A172 (cell line): ENCODE measurements at places on chromosomes 4 and X. TPM values are rescaled to one million over a fixed set of nuclear protein-coding genes. Genes with fewer than 3 reads are reported as not detected.

PCDH11X gene
- not detected in 2 replicates for total RNA-seq

GRCh38 chr4:145107126-145107525, 9.0 kb downstream of the ABCE1 start:
- no peak for DNase-seq

SPATA4 gene
- 0.19 TPM in 1 of 2 replicates, not detected in the other for total RNA-seq

GATA1 gene
- not detected in 2 replicates for total RNA-seq

GRCh38 chrX:148813422-148813821, 313.0 kb downstream of the AFF2 start:
- DNase-seq, result no peak

DNA sequence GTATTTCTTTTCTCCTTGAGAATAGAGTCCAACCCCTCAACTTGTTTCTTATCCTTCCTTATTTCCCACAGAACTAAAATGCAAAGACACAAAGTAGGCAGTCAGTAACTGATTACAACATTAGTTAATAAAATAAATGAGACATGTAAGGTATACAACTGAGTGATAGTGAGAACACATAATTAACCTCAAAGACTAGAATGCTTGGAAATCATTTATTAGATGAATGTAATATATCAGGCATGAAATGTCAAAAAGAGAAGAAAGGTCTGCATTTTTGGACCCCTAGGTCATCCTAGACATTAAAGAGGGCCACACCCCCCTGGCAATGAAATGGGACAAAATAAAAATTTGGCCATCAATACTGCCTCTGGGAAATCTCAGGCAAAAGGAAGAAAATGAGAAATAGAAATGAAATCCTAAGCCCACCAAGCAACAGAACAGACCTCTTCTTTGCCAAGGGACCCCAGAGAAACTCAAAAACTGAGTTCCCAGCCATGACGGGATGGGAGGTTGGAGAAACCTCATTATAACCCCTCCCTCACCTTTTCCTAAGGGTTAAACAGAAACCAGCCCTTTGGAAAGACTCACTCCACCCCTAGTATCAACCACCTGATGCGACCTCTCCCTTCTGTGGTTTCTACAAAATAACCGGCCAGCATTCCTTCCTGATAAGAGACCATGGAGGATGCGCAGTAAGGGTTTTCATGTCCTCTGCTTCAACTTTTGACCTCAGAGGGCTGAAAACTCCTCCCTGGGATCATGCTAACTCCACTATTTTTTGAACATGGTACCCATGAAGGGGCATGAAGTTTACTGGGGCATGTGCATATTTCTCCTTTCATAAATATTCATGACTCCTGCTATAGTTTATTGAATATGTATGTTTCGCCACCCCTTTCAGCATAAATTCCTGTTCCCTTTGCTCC, 90.0 kb upstream of the EXOC1L start:
- peak; percentile 81 for DNase-seq

USP17L10 gene
- not detected in 2 replicates for total RNA-seq

- no peak for DNase-seq
Measured at GRCh38 chr4:52550186-52550585, 108.9 kb downstream of the USP46 start.

DNA sequence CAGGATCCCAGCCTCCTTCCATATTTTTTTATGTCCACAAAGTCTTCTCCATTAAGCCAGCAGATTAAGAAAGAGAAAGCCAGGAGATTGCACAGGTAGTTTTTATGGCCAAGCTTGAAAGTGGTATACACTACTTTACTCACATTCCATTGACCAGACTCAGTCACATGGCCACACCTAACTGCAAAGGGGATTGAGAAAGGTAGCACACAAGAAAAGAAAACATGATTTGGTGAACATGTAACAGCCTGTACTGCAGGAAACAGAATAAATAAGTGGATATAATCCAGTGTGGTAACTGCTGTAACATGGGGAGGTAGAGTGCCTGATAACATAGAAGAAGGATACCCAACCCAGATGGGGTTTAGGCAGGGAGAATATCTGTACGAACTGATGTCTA, 43.9 kb downstream of the HOPX start:
- no peak for DNase-seq

DNA sequence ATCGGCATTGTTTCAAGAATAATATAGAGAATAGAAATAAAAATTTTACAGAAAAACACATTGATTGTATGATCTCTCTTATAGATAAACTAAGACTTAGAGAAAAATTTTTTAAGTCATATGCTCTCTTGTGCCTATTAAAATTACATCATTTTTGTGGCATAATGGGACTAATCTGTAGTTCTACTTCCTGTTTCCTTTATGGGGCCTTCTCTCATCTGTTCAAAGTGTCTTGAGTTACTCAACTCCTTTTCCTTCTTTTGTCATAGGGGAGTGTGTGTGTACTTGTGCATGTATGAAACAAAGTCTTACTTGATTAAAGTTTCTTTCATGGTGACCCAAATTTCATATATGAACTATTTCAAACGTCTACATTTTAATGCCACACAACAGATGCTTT, 1448.9 kb upstream of the TENM3 start:
- DNase-seq, result no peak

DNA sequence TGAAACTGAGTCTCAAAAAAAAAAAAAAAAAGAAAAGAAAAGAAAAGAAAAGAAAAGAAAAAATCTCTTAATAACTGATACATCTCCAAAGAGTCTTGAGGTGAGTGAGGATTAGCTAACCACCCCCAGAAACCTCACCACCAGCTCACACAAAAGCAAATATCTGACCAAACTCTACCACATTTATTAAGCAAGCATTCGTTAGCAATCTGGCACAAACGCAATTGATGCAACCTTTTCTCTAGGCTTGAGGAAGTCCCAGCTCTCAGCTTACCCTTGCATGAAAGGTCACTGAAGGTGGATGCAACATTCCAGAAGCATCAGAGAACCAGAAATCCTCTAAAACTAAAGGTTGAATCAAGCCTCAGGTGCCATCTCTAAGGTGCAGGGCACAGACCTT, 231.9 kb upstream of the BCOR start:
- DNase-seq, result no peak

GRCh38 chrX:16786791-16787735, 797 bp downstream of the TXLNG start:
- DNase-seq, result no peak

DNA sequence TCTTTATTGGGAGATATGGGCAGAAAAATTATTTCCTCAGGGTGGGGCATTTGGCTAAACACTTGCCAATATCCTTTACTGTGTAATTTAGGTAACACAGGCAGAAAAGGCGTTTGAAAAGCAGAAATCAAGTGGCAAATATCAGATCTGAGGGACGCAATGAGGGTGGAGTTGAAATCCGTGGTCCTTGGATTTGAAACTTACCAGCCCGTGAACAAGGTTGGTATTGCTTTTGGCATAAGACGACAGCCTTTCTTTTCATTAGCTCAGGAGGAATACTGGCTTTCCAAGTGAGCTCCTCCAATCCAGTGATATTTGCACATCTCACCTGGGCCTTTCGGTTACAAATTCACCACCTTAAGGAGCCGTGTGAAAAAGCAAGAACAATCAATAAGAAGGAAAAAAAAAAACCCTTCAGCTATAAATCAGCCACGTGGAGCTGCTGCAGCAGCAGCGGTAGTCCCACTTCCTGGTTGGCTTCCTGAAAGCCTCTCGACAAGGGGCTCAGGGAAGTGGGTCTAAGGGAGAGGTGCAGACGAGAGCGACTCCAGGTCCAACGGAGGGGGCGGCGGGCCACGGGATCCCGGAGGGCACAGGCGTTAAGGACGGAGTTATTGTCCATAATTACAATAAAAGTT, 734 bp upstream of the GALNT7 start:
- DNase-seq, result peak; percentile 42

- DNase-seq, result no peak
Measured at GRCh38 chr4:87112063-87112462, 108.4 kb downstream of the KLHL8 start.

GRCh38 chr4:185358514-185358913, 37.2 kb downstream of the LRP2BP start:
- DNase-seq, result peak; percentile 67

DNA sequence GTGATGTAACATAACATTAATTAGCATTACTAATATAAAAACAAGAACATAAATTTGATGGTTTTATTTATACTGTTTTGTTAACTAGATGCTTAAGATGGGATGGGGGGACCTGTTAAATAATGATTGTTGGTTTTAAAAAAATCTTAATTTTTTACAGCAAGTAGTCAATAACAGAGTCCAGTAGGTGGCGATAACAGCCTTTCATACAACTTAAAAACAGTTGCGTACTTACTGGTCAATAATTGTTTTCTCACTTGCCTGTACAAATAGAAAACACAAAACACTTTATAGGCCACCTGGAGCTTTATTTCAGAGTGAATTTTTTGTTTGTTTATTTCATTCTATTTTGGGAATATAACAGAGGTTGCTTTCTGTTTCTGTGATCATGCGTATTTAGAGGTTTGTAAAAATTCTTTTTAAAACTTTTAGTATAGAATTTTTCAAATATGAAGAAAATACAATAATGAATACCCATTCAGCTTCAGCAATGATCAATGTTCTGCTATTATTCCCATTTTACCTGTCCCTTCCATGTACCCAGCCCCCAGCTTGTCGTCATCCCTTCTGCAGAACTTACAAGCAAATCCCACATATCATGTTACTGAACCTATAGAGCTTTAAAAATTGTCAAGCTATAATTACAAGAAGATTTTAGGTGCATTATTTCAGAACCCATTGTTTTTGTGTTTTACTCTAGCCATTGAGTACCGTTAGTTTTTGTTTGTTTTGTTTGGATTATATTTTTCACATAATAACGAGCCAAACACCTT, 97.1 kb downstream of the MRPL1 start:
- DNase-seq, result peak; percentile 25

DNA sequence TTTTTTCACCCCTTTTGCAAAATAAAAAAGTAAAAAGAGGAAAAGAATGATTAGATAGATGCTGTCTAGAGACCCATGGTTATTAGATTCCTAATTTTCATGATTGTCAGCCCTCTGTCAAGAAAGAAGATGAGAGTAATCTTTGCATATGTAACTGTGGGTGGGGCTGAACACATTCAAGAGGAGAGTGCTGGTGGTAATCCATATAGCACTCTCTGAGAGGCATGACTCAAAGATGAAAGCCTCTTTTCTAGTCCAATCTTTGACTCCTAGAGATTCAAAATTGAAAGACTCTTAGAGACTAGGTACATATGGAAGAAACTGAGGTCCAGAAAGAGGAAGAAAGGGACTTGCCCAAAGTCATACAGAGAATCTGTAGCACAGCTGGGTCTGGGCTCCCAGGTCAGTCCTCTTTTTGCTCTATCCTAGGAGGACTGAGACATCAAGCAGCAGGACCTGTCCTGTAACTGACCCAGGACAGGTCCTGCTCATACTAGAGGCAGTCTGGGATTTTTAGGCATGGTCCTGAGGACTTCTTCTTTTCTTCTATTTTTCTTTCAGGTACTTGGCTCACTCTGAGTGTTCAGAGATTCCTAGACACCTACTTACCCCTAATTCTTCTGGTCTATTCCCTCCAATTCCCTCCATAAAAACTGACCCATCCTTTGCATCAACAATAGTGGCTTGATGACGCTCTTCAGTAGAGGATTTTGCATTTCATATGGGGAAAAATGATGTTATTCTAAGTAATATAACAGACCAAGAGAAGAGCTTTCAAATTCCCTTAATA, 23.8 kb downstream of the VSIG4 start:
- no peak for DNase-seq

GRCh38 chr4:134533068-134533467, 331.5 kb upstream of the PABPC4L start:
- DNase-seq, result no peak

GAK gene
- total RNA-seq, result 71.8 and 81.1 TPM in 2 replicates

DNA sequence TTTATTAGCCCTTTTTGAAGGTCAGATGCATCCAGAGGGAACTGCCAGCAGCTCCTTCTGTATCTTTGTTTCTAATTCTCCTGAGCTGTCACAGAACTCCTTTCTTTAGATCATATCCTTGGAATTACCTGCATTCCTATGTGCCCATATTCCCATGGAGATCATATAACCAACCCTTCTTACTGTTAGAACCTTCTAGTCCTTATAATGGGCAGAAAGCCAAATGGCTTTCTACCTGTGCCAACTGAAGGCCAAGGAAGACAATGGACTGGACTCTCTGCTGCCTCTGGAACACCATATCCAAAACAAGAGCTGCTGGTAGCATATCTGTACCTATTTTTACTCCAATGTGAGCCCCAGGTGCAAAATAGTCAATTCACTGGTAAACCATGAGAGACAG, 60.7 kb downstream of the TBC1D9 start:
- no peak for DNase-seq

PDGFC gene
- total RNA-seq, result 27.5 and 36.9 TPM in 2 replicates

CFP gene
- 0.05 and 0.43 TPM in 2 replicates for total RNA-seq

P2RY10 gene
- total RNA-seq, result not detected in 2 replicates

DNA sequence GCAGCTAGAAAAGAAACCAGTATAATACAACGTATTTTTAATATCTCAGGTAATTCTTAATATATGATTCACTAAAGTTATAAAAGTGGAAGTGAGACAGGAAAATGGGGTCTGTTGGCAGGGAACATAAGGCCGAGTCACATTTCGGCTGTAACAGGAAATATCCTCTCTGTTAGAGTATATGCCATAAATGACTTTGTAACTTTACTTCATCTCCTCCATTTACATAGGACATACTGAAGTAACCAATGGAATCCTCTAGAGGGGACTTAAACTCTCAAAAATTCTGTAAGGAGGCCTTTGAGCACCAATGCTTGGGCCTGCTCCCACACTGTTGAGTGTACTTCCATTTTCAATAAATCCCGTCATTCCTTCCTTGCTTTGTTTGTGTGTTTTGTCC, 71.3 kb downstream of the ANKRD17 start:
- peak; percentile 1 for DNase-seq

DNA sequence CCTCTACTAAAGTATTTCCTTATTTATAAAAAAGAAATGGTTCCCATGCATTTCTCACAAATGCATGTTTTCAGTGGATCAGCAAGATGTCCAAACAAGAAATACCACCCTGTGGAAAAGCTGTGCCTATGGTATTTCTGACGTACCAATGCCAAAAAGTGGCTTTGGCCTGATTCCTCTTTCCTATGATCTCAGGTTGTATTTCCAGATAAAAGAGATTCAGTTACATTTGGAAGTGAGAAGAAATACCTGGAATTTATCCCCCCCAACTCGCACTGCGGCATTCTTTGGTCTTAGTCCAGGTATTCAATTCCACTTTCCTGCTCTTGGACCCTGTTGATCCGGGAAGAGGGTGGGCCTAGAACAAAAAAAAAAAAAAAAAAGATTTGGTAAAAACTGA, 815.9 kb upstream of the FRG1 start:
- no peak for DNase-seq

PAGE4 gene
- not detected in 2 replicates for total RNA-seq

DNA sequence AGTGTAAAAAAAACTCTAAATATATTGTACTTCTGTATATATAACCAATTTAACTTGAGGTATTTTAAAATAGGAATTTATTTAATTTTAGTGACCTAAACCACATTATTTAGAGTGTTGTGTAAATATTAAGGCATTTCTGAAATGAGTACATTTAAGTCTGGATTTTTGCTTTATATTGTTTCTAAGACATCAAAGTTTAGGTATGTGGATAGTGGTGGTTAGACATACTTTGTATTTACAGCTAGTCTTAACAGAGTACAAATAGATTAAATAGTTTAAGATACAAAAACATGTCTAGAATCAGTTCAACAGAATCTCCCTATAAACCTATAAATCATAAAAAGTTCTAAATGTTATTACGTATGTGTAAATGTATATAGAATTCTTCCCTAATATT, 588.5 kb downstream of the TRIML1 start:
- DNase-seq, result no peak
